ENCODE measurements at places on chromosomes 13 and 19.
A peak's percentile ranks its signal among the peaks of the same experiment; 100 is the strongest.

- peak; percentile 44 for DNase-seq
Measured at GRCh38 chr19:34350161-34350561, 14.8 kb upstream of the GPI start.

DNA sequence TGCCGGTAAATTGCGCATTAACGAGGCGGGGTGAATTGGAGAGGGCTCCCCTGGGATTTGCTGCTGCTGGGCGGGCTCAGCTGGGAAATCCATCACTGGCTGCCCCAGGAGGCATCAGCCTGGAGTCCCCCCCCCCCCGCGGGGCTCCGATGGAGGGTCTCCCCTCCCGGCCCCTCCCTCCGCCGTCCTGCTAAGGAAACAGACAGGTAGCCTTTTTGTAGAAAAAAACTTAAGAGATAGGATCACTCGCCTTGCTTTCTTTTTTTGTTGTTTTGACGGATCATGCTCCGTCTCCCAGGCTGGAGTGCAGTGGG is 6.8 kb downstream of the TLE6 start:
- DNase-seq: no peak

DNA sequence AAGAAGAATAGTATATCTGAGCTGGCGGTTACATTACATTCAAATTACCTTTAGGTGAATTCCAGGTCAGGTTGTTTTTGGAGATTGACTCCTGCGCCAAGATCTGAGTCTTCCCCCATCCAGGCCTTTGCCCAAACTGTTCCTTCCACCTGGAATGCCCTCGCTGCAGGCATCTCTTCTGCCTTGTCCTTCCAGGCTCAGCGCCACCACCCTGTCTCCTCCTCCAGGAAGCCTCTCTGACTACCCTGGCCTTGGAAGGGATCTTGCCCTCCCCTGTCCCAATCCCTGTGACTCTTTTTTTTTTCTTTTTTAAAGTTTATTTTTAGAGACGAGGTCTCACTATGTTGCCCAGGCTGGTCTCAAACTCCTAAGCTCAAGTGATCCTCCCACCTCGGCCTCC is 1.7 kb upstream of the HOMER3 start:
- DNase-seq: no peak

DNA sequence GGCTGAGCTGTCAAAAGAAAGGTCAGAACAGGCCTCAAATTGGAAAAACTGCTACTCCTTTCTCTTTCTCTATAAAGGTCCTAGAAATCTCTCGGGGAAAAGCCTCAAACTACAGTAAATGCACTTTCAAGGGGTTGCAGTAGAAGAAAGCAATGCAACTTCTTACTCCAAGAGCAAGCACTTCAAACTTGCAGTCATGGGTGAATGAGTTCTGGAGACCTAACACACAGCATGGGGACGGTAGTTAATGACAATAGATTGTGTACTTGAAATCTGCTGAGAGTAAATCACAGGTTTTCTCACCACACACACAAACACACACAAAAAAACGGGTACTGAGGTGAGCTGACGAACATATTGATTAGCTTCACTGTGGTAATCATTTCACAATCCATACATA is 11.8 kb downstream of the TUBGCP3 start:
- no peak for DNase-seq

DNA sequence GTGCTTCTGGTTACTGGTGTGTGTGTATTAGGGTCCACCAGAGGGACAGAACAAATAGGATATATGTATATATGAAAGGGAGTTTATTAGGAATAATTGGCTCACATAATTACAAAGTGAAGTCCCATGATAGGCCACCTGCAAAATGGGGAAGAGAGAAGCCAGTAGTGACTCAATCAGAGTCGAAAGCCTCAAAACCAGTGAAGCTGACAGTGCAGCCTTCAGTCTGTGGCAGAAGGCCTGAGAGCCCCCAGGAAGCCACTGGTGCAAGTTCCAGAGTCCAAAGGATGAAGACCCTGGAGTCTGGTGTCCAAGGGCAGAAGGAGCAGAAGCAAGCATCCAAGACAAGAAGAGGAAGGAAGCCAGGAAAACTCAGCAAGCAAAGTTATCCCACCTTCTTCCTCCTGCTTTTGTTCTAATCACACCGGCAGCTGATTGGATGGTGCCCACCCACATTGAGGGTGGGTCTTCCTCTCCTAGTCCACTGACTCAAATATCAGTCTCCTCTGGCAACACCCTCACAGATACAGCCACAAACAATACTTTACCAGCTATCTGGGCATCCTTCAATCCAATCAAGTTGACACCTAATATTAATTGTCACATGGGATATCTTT is 21.7 kb upstream of the SCEL start:
- no peak for DNase-seq

All from natural killer cell (primary cell).